ENCODE measurements at places on chromosomes 1 and 21.

DNA sequence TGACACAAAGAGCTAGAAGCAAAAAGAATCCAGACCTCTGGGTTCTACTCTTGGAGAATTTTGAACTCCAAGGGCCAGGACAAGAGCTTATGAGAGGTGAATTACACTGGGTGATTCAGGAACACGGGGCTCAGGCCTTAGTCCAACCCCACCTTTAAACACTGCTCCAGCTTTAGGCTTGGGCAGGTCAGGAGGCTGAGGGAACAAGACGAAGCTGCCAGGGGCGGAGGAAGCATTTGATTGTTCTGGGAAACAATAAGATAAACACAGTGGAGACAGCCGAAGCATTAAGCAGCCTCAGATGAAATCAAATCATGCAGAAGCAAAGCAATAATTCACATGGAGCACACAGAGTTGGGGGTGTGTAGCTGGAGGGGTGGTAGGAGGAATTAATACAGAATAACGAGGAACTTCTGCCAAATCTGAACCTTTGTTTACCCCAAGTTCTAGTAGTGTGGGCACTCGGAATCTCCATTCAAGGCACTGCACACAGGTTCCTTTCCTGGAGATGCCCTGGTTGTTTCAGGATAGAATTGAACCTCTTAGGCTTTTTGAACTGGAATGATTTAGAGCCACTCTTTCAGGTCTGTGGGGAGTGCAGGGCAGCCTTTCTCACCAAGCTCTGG lies 93.2 kb downstream of the PLXNA2 start:
- no peak for DNase-seq

GRCh38 chr21:43340491-43341377 lies 86.2 kb downstream of the SIK1 start:
- peak; percentile 60 for DNase-seq

DNA sequence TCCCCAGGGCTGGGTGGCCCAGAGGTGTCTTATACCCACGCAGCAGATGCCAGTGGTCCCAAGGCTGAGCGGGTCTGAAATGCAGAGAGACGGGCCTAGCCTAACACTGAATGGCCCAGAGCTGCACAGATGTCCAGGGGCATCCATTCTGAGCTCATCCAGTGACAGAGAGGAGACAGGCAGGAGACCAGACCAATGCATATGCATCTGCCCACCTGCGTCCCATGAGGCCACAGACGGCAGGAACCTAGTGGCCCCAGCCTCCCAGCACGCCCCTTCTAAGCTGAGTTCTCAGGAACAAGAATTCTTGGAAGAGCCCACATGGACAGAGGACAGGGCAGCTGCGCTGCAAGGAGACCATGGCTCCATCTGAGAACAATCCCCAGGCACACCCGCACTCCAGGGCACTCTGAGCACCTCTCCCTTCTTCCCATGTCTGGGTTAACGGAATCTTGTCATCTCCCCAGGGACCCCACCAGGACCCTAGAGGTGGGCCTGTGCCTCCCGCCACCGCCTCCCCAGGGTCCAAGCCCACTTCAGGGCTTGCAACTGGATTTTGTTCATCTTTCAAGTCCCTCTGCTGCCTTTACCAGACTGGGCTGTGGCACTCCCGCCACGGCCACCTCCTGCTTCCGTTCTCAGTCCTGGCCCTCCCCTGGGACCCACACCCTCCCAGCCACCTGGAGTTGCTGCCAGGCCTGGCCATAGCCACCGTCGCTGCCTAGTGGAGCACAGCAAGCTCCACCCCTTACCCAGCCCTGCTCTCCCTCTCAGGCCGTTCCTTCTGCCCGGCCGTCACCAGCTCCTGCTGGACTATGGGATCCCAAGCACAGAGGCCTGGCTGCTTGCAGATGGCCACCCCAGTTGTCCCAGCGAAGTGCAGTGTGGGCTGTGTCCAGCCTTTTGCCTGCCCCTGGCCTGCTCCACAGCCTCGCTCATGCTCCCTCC lies 3.3 kb downstream of the WNT3A start:
- peak; percentile 5 for DNase-seq

DNA sequence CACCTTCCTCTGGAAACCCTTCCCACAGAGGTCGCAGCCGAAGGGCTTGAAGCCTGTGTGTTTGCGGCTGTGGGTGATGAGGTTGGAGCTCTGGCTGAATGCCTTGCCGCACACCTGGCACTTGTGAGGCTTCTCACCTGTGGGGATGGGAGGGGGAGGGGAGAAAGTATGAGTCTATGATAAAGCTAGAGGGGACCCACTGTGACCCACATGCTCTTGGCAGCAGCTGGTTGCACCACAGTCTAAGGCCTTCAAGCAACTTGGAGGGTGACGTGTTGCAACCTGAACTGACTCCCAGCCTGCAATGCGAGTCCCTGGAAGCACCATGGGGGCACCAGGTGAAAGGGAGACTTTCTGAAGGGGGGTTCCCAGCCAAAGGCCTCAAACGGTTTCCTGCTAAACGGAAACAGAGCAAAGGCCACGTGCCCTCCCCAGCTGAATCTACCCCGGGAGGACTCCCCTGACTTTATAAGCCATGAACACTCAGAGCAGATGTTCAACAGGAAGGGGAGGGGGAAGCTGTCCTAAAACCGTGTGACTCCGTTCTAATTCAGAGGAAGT lies 10.6 kb downstream of the GFI1 start:
- DNase-seq, result no peak

DNA sequence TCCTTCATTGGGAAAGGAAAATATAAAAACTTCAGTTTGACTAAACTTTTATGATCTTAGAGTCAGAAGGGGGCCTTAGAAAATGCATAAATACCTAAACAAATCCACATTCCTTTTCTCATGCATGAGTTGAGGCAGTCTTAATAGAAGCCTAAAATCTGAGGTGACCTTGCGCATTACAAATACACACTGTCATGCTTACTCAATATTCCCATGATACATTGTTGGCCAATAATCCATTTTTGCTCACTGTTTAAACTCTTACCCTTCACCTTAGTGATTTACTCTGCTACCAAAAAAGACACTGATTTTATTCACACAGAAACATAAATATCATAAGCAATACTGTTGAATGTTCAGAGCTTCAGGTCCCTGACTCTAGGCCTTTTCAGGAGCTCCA lies 19.1 kb upstream of the TMCO1 start:
- DNase-seq, result no peak

DNA sequence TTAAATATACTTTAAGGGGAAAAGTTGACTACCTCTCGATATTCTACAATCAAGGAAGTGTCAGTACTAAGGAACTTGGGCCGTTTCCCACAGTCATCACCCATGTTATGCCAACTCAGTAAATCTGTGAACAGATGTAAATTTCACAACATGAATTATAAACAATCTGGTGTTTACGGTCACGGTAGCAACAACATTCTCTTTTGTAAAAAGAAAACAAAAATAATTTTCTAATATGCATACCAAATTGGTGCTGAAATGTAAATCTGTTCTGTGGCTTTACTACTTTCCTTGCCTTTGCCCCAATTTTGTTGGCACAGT lies 1.2 kb downstream of the SH3GLB1 start:
- peak; percentile 27 for DNase-seq

GRCh38 chr1:198165927-198166647 lies 9.3 kb downstream of the NEK7 start:
- DNase-seq, result peak; percentile 78

All from renal cortical epithelial cell (primary cell).